ENCODE measurements at places on chromosomes 4 and X. TPM values are rescaled to one million over a fixed set of nuclear protein-coding genes. Genes with fewer than 3 reads are reported as not detected.

The ADAM29 gene
- not detected for total RNA-seq

DNA sequence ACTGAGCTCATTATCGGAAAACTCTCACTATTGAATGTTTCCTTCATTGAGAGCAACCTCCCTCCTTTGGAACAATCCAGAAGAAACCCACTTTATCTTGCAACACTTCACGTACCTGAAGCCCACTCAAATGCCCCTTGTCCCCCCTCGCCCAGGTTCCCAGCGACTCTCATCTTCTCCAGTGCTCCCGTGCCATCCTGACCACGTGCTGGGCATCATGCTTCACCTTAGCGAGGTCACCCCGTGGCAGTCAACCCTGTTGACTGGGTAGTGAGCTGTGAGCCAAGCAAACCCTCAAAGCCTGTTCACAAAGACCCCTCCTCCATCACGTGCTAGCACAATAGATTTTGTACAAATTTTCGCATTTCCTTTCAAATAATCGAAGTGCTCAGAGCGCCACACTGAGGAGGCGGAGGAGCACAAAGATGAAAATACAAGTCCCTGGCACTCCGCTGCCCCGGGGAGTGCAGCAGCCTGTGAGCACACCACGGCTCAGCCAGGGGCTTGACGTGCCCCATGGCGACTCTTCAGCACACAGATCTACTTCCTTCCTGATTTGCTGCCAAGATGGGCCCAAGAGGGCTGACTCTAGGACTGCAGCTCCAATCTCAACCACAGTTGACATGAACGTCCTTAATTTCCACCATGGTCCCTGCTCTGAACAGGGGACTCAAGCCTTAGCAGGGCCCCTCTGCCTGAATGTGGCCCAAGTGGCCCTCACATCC lies 15.6 kb downstream of the PDZD4 start:
- DNase-seq = no peak

- DNase-seq = no peak
These were observed 36.9 kb downstream of the WDR17 start for GRCh38 chr4:176102414-176103063.

The TMSB4X gene
- 1,054 TPM for total RNA-seq

DNA sequence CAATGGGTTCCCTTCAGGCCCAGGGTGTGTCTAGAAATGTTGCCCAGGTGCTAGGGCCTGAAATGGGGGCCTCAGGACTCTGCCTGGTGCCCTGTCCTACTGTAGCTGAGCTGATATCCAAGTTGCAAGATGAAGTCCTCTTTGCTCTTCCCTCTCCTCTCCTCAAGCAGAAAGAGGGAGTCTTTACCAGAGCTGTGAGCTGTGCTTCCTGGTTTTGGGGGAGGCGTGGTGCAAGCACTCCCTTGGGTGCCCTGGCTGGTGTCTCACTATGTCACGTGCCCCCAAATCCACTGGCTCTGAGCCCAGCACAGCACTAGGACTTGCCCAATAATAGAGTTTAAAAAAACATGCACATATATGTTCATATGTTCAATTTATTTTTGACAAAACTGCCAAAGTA lies 29.3 kb upstream of the CT47A1 start:
- DNase-seq = no peak

DNA sequence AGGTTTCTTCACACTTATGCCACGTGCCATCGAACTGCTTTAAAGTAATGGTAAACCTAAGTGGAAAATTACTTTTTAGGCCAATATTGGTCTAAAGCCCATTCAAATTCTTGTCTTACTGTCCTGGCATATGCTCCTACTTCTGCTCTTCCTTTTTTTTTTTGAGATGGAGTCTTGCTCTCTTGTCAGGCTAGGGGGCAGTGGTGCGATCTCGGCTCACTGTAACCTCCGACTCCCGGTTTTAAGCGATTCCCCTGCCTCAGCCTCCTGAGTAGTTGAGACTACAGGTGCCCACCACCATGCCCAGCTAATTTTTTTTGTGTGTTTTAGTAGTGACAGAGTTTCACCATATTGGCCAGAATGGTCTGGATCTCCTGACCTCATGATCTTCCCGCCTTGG lies 129.0 kb upstream of the TECRL start:
- DNase-seq = peak; percentile 25

GRCh38 chrX:113274791-113275190 lies 434.2 kb upstream of the AMOT start:
- DNase-seq = no peak

The HTRA3 gene
- 89.3 TPM for total RNA-seq

All from right cardiac atrium (tissue), 5 donors.